Heart left ventricle (tissue), 16 donors: ENCODE measurements at places on chromosomes 7 and 10. TPM values are rescaled to one million over a fixed set of nuclear protein-coding genes. Genes with fewer than 3 reads are reported as not detected.

LIPN gene
- total RNA-seq = not detected

XRCC2 gene
- 0.84 TPM for total RNA-seq

DIP2C gene
- 23.2 TPM for total RNA-seq

RBP4 gene
- total RNA-seq = 1.8 TPM

CDK14 gene
- total RNA-seq = 12.2 TPM

WDR86 gene
- 1.7 TPM for total RNA-seq

NYAP1 gene
- total RNA-seq = not detected

NAT16 gene
- total RNA-seq = not detected

- H3K4me3 ChIP-seq = no peak overlapping the region
- DNase-seq = no peak
- H3K27me3 ChIP-seq = no peaks in the 10 kb centered on the region
- H3K4me1 ChIP-seq = no peaks in the 10 kb centered on the region
- H3K27ac ChIP-seq = no peak overlapping the region
Measured at GRCh38 chr10:43674553-43675210, 26.0 kb upstream of the ZNF32 start.

GRCh38 chr7:43467406-43467805, 115.5 kb upstream of the STK17A start:
- H3K36me3 ChIP-seq = no peaks in the 10 kb centered on the region
- no peak for DNase-seq
- no peak overlapping the region for H3K4me3 ChIP-seq
- no peaks in the 10 kb centered on the region for H3K27me3 ChIP-seq
- peaks cover 2% of the 10 kb centered on the region for H3K4me1 ChIP-seq
- H3K27ac ChIP-seq = no peak overlapping the region

GRCh38 chr7:75616421-75617167, 122.1 kb downstream of the HIP1 start:
- no peaks in the 10 kb centered on the region for H3K27me3 ChIP-seq
- DNase-seq = no peak
- H3K4me3 ChIP-seq = no peak overlapping the region

GRCh38 chr10:100380400-100380799, 33.4 kb downstream of the SCD start:
- no peak overlapping the region for H3K27ac ChIP-seq
- no peak overlapping the region for H3K4me3 ChIP-seq

GRCh38 chr7:20348125-20348807, 17.6 kb downstream of the ITGB8 start:
- no peak for DNase-seq
- H3K27ac ChIP-seq = no peak overlapping the region
- no peaks in the 10 kb centered on the region for H3K36me3 ChIP-seq
- H3K4me1 ChIP-seq = peaks cover 3% of the 10 kb centered on the region
- no peaks in the 10 kb centered on the region for H3K27me3 ChIP-seq

- H3K36me3 ChIP-seq = no peaks in the 10 kb centered on the region
- no peaks in the 10 kb centered on the region for H3K27me3 ChIP-seq
- no peak overlapping the region for H3K27ac ChIP-seq
Measured at GRCh38 chr10:8584666-8585065, 530.2 kb downstream of the GATA3 start.
